ENCODE measurements at places on chromosomes 16 and 17.

- DNase-seq: no peak
Observed at GRCh38 chr16:57594531-57595031, 33.8 kb upstream of the ADGRG1 start.

DNA sequence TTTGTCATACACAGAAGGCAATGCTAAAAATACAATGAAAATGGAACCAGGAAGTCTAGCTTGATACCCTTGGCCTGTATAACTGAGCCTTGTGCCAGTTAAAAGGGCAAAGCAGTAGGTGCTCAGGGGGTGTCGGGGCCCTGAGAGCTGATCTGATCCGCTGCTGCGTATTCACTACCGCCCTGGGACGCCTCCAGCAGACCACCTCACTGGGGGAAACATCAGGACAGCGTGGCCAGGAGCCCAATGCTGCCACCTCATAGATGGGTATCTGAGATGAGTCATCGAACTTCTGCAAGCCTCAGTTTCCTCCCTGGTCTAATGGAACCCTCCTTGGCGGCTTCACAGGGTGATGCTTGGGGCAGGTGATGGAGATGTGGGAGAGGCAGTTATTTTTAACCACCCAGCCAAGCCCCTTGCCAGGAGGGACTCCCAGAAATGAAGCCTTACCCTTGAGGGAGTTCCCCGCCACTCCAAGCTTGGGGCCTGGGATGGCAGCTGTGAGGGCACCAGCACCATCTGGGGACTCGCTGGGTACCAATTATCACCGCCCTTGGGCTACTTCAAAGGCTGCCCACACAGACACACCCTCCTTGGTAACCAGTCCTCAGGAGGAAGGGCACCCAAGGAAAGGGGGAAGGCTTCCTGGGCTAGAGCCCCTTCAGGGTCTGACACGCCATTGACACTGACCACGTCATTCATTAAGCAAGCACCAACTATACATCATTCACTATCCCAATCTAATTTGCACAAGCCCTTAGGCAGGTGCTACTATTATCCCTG is 7.8 kb downstream of the DEXI start:
- no peak for DNase-seq

DNA sequence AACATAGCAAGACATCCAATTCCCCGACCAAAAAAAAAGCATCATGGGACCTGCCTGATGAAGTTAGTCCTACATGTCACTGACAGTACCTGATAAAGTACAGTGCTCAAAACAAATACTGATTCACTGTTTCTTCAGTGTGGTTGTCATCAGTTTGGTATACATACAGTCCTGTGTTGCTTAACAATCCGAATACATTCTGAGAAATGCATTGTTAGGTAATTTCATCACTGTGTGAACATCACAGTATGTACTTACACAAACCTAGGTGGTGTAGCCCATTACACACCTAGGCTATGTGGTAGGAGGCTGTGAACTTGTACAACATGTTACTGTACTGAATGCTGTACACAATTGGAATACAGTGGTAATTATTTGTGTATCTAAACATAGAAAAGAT is 19.0 kb upstream of the FA2H start:
- no peak for DNase-seq

- DNase-seq: peak; percentile 47
Observed at GRCh38 chr17:10613775-10614513, 43.2 kb downstream of the MYH3 start.

- no peak for DNase-seq
Observed at GRCh38 chr16:56346131-56346890, 79.0 kb downstream of the AMFR start.

- DNase-seq: peak; percentile 51
Observed at GRCh38 chr16:278863-279366, 1.5 kb upstream of the ARHGDIG start.

DNA sequence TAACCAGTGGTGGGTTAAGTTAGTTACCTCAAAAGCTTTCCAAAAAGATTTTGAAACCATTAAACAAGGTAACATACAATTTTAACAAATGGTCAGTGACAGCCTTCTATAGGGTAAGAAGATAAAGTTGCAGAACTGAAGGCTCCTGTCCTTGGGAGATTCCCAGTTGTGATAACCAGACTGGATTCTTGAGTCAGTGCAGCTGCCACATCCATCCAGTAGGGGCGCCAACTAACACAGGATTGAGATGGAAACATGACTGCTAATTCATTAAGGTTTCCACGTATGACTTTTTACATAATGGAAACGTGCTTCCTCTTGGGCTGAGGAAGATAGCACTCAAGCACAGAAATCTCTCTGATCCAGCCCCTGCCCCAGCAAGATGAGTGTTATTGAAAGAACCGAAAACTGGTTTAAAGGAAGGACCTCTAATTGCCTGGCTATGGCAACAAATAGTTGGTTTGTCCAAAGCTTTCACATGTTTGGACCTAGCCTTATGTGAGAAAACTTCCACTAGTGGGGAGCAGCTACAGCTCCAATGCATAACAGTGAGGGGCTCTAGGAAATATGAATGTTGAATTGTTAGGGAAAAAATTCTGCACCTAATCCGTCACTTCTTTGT is 269.8 kb upstream of the MYOCD start:
- no peak for DNase-seq

DNA sequence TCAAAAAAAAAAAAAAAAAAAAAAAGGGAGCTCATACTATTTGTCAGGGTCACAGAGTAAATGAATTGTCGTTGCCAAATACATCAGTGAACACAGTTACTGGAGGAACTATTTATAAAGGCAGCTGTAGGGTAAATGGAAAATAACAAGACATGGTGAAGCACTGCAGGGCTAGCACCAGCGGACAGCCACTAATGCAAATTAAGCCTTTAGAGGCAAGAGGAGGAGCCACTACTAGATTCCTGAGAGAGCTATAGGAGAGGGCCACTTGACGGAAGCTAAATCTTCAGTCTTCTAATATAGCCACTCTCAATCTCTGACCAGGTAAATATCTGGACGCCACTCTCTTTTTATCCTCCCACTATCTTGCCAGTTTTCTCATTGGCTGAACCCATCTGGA is 801.2 kb upstream of the GOT2 start:
- no peak for DNase-seq

DNA sequence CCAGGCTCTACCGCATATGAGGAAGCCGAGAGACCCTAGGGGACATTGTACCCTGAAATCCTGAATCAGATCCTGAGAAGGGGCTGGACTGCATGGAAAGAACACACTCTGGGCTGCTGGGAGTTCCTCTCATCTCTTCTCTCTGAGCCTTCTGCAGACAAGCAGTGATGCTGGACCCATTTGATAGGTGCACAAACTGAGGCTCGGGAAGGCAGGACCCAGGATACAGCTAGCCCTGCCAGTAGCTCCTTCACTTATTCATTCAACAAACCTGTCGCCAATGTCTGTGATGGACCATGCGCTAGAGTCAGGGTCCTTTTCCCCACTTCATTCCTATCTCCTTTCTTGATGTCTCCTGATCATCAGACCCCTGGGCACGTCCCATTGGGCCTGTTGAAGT is 1.9 kb downstream of the SBK1 start:
- no peak for DNase-seq

DNA sequence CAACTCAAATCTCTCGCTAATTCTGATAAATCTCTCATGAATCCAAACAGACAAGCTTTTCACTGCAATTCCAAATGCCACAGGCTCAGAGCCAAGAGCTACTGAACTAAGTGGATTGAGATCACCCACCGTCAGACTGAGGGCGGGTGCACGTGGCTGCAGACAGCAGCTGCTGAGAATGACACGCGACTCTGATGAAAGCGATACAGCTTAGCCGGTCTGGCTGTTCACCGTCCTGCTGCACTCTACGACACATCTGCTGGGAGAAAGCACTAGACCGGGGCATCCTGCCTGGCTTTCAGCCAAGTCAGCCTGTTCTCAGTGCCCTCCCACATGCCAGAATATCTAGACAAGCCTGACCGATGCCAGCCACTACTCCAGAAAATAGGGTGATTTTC is 42.6 kb downstream of the KLHDC4 start:
- DNase-seq: peak; percentile 26

- no peak for DNase-seq
Observed at GRCh38 chr17:48609033-48609432, 1.8 kb downstream of the HOXB7 start.

GRCh38 chr16:30748634-30749445 is 615 bp downstream of the PHKG2 start:
- DNase-seq: peak; percentile 30

DNA sequence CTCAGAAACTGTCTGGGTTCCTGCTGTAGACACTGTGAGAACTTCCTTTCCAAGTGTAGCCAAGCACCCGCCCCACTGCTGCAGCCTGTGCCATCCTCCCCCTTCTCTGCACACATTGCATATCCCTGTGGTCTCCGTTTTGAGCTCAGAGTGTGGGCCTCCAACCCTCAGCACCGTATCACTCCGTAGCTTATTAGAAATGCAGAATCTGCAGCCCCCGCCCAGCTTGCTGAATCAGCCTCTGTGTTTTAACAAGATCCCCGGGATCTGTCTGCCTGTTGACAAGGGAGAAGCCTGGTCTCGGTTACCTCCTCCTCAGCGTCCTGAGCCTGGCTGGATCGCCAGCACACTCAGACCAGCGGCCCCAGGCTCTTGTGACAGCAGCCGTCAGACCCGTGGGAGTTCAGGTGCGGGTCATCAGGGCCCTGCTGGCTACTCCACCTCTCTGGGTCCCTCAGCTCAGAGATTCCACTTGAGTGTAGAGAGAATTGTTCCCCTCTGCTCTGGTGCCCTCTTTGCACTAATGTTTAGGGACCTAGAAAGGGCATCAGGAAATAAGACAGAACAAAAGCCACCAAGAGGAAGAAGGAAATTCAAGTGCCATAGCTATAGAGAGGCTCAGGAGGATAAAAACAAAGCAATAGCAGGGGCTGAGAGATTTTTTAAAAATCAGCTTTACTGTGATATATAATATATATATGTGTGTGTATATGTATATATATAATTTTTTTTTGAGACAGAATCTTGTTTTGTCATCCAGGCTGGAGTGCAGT is 92.3 kb downstream of the PITPNC1 start:
- DNase-seq: peak; percentile 73

- DNase-seq: peak; percentile 95
Observed at GRCh38 chr17:27293898-27294688, at the start of gene WSB1. Gene WSB1, plus strand, starts transcription at chr17:27294114. Its CDS starts 282 bp downstream, at chr17:27294396.

GRCh38 chr16:57166451-57166850 is 19.4 kb downstream of the PSME3IP1 start:
- no peak for DNase-seq

DNA sequence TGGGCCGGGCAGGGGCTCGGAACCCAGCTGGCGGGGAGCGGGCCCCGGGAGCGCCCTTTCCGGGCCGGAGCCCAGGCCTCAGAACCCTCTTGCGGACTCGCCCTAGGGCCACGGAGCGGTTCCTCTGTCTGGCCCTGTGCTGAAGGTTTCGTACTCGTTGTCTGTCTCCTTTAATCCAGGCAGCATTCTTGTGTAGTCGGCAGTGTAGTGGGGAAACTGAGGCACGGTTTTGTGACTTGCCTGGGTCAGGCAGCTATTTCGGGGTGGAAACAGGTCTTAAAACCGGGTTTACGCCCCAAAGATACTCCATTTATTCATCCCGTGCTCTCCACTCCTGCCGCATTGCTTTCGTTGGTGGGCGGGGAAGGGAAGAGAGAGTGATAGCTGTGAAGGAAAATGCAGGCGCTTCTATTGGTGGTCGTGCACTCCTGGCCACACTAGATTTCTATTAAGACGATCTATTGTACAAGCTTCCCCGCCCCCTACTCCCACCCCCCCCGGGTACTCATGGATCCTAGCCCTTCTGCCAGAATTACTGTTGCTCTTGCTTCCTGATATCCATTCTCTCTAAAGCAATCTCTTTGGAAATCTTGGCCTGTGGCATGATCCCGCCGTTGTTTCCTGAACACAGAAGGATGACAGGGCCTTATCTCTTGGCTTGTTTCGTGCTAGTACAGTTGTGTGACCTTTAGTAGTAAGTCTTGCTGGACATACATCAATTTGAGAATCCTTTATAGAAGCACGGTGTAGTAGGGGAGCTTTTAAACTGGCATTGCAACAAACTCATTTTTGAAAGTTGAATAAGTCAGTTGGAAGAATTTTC is 751 bp downstream of the DCAF7 start:
- peak; percentile 40 for DNase-seq

DNA sequence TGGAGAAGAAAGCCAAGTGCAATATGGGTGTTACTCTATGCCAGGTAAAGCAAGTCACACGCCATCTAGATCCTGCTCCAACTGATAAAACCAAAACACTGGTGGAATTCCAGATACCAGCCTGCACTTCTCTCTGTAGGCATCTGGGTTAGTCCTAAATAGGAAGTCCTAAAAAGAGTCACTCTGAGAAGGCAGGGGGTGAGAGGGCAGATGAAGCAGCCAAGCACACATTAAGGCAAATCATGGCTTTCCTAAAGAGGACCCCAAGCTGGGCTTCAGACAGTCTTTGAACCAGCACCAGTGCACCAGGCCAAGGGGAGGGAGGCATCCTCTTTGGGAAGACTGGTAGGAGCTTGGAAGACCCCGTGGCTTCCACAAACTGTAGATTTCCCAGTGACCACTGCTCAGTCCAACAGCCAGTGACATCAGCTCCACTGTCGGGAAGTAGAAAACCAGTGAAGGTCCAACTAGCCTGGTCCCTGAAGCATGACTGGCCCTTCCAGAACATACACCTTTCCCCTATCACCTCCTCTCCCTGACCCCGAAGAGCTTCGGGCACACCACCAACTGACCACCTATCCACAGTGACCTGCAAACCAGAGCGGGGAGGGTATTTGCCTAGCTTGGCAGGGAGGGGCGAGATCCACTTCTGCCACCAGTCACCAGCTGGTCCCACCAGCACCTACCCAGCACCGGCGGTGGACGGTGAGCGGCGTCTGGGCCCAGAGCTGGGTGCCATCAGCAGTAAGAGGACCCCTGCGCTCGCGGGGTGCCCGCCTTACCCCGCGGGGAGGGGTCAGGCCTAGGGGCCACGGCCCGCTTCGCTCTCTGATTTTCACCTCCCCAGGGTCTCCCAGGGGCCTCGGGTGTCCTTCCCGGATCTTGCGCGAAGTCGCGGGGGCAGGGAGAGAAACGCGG is 1.0 kb downstream of the LITAF start:
- no peak for DNase-seq

DNA sequence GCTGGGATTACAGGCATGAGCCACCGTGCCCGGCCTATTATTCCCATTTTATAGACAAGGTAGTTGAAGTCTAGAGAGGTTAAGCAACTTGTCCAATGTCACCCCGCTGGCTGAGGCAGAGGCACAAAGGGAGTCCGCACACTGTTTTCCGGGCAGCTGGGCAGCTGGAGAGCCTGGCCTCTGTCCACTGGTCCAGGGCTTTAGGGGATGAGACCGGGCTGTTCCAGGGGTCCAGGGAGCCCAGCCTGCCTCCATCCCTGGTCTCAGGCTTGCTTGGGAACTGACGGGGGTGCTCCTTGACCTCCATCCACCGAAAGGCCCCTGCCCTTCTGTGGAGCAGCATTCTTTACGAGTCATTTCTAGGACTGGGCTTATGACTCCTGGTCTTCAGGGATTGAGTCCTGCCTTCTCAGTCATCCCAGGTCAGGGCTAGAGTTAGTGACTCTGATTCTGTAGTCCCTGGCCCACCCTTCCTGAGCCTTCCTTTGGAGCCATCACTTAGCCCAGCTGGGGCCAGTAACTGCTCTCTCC is 37.5 kb downstream of the SOCS3 start:
- no peak for DNase-seq

GRCh38 chr17:45341533-45342158 is 24.8 kb upstream of the MAP3K14 start:
- DNase-seq: peak; percentile 92
